ENCODE measurements at places on chromosomes 4 and X.

- DNase-seq: no peak
These were observed 49.0 kb upstream of the SLC16A2 start for GRCh38 chrX:74372272-74372671.

DNA sequence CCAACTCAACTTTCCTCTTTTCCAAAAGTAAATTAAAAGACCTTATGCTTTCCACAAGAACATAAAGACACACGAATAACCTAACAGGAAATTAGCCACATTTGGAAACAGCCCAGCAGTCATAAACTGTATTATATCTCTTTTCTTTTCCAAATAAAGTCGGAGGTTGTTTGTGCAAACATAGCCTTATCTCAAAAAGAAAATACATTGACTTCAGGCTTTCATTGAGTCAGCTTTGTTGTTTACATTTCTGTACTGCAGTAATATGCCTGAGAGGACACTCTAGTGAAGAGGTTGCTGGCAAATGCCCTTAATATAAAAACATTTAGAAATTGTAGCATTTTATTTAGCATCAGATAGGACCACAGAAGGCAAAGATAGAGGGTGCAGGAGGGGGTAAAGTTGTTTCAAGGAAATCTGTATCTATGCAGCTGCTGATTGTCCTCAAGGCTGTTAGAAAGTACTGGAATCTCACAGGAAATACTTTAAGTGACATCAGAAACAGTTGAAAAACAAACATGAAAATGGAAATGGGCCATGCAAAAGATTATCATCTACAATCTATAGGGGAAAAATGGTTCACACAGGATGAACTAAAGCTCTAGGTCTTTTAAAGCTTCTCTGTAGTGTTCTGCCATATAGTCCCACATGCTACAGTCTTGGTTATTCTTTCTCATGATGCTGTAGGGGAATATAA is 14.5 kb downstream of the LNX1 start:
- no peak for DNase-seq

DNA sequence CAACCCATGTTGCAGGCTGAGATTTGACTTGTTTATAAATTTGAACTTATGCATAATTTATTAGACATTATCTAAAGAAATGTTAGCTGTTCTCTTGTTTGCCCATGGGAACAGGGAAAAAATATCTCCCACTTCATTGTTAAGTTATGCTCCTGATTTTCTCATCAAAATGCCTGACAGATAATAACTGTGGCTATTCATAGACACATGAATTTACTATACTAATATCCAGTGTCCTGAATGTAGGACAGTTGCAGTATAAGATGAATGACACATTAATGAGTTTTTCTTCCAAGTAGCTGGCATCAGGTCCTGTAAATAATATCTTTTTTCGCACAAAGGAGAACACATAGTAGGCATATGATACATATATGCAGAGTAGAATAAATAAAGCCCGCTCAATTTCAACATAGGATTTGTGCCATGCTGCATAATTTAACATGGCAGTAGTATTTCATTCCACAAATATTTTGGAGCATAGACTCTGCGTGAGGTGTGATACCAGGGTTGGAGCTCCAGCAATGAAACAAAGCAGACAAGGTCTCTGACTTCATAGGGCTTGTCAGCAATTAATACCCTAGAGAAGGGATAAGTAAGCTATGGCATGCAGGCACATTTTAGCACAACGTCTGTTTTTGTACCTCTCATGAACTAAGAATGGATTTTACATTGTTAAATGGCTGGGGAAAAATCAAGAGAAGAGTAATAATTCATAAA is 40.4 kb upstream of the DDX53 start:
- DNase-seq: no peak

GRCh38 chr4:174138616-174139015 is 144.9 kb downstream of the FBXO8 start:
- no peak for DNase-seq

DNA sequence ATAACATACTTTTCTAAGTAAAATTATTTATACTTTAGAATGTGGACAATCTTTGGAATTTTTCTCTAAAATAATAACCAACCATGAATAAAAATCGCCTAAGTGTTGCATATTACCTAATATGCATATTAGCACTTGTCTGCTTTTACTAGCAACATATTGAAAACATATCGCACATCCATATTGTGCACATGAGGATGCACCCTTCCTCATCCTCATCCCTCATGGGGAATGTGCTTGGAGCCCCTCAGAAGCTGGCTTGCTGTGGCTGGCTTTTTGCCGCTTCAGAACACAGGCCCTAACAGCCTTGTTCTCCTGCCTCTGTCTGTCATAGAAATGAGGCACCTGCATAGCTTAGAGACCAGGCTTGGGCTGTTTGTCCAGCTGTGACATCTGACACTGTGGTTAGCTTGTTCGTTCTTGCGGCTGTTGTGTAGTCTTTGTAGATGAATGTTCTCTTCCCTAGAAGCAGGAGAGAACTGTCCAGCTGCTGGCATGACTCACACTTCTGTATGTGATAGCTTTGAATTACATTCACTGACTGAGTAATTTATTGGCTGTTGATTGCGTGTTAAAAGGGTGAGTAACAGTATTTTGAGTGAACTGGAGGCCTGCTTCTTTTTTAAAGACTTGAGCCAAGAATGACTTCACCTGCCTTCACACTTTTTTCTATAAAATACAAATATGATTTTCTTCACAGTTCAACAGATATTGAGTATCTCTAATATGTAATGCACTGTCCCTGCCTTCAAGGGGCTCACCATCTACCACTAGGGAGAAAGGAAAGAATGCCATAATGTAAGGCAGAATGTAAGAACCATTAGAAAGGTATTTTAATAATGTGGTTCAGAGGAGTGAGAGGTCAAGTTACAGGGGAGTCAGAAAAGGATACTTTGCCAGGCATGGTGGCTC is 81.9 kb downstream of the HMGB2 start:
- DNase-seq: no peak

Data from stimulated activated CD8-positive, alpha-beta memory T cell treated with anti-CD3 and anti-CD28 coated beads, Interleukin-4, amount 100 ng/mL, for 1 hour (primary cell).